NCI-H2227 treated with DMSO at 0.1 percent for 48 hours (cell line): ENCODE measurements at places on chromosomes 6 and 20.

DNA sequence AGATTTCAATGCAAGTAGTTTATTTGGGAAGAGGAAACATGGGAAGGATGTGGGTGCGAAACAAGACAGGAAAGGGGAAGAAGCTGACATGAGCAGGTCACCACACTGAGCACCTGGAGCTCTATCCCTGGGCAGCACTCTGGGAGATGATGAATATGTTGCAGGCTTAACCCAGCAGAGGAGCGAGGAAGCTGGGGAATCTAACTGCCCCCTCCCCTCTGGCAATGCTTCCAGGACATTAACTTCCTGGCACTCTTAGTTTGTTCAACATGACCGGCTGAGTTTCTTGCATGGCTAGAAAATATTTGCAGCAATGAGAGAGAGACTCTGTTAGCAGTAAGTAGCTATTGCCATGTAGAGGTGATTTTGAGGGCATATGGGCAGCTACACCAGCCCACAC is 4.9 kb upstream of the ADA start:
- DNase-seq = no peak

DNA sequence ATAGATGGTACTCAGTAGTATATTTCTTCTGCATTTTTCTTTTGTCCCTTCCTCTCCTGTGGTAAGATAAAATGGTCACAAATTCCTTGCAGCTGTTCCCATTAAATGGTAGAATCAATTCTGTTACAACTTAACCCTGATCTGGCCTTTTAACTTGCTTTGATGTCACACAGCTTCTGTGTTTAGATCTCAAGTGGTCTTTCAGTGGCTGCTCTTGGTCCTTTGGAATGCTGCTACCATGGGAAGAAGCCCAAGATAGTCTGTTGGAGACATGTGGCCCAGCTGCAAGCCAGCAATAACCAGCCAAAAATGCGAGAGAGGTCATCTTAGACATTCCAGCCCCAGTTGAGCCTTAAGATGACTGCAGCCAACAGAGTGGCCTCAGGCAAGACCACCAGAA is 429.7 kb downstream of the KIF16B start:
- DNase-seq = no peak

- peak; percentile 18 for DNase-seq
Observed at GRCh38 chr6:39339868-39340550, 17.5 kb upstream of the KCNK16 start.

DNA sequence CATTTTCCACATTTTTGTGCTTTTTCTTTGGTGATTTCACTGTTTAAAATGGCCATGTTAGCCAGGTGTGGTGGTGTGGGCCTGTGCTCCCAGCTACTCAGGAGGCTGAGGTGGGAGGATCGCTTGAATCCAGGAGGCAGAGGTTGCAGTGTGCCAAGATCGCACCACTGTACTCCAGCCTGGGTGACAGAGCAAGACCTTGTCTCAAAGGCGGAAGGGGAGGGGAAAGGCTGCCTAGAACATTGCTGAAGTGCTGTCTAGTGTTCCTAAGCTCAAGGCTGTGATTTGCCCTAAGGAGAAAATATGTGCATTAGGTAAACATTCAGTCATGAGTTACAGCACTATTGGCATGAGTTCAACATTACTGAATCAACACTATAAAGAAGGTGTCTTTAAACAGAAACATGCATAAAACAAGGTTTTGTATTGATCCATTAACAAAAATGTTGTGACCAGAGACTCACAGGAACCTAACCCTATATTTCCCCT is 14.0 kb downstream of the ZC2HC1B start:
- DNase-seq = no peak

DNA sequence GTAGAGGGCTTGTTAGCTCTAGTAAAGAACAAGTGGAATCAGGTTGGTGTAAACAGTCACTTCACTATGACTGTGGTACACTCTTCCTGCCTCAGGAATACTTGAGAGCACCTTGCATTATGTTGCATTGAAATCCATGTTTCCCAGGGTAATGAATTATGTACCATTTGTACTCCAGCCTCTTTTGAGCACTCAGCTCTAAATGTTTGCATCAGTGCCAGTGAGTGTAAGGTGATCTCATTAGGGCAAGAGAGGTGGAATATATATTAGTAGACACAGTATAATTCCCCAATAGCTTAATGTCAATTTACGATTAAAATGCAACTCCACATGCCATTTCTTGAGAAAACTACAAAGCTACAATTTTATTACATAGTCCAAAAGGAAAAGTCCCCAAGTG is 319.6 kb upstream of the POU3F2 start:
- DNase-seq = no peak
